ENCODE measurements at places on chromosomes 2 and 18.
A peak's percentile ranks its signal among the peaks of the same experiment; 100 is the strongest.

DNA sequence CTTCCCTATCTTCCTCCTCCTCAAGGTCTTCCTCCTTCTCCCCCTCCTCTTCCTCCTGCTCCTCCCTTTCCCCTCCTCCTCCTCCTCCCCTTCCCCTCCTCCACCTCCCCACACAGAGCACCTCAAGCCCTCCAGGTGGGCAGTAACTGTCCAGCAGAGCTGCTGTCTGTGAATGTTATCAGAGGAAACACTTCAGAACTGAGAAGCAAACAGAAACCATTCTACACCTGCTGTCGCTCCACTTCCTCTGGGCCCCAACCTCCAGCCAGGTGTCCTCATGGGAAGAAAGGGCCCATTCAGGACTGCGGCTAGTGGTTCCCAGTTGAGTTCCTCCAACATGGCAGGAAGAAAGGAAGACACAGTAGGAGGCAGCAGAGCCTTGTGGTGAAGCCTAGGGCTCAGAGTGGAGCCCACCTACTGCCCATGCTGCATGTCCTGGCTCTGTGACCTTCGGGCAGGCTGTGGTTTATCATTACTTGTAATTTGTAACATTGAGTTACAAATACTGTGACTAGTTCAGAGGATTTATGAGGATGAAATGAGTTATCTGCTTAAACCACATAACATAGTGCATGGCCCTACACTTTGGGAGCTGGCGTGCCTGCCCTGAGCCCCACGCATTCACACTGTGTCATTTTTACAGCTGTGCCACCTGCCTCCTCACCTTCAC, 165.9 kb upstream of the ID2 start:
- DNase-seq = peak; percentile 46

DNA sequence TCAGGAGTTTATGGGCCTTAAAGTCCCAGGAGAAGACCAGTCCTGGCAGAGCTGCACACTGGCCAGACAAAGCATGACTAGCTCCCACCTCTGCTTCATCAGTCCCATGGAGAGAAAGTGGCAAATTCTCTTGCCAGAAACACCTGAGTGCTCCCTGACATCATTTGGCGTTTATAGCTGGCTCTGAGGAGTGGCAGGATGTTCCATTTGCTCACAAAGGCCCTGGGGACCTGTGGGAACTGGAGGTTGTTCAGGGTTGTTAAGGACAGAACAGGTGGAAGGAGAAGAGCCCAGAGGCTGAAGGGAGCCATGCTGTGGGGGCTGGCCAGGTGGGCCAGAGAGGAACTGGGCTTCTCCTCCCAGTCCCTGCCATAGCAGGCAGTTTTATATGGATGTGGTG, 56.1 kb downstream of the RPL37A start:
- DNase-seq = no peak

GRCh38 chr2:20524412-20525040, 77.7 kb downstream of the RHOB start:
- DNase-seq = no peak

GRCh38 chr2:237122214-237122666, 36.6 kb downstream of the COPS8 start:
- DNase-seq = peak; percentile 14
